Activated CD8-positive, alpha-beta memory T cell treated with anti-CD3 and anti-CD28 coated beads for 1 hour (primary cell): ENCODE measurements at places on chromosomes 3 and 15.

DNA sequence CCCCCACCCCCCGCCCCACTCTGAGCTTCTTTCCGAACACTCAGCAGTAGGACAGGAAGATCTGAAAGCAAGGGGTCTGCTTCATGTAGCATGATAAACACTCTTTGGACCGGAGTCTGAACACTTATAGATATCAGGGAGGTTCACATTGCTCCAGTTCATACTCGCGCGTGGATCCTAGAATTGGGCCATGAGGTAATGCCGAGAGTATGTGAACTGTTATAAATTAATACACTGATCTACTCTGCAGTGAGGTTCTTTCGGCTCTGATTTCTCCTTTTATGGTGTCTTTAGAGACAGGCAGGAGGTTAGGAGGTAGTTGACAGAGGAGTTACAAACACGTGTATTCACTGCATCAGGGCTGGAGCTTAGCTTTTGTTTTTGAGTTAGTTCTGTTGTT is 223.0 kb downstream of the THSD4 start:
- DNase-seq: no peak

DNA sequence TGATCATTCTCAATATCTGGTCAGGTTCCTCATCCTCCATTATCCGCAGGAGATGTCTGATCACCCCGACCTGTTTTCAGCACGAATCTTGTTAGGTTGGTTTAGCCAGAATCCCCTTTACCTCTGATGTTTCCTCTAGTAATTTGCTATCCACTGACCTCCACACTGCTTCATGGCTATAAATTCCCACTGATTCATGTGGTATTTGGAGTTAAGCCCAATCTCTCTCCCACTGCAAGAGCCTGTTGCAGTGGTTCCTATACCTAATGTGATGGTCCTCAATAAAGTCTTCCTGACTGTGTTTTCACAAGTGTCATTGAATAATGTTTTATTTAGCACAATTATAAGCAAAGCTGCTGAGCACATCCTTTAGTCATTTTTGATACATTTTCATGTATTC is 124.8 kb upstream of the CNTN3 start:
- no peak for DNase-seq

DNA sequence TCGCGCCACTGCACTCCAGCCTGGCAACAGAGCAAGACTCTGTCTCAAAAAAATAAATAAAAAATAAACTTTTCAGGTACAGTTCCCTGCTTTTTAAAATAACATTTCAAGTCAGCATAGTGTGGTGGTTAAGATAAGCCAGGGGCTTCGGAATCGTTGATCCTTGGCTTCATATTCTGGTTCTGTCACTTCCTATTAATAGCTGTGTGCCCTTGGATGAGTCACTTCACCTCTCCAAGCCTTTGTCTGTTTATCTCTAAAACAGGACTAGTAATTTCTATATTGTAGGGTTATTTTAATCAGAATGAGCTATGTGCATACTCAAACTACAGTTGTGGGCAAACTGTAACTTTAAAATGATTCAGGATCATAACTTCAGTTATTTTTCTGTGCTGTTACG is 53.8 kb upstream of the SENP5 start:
- no peak for DNase-seq

DNA sequence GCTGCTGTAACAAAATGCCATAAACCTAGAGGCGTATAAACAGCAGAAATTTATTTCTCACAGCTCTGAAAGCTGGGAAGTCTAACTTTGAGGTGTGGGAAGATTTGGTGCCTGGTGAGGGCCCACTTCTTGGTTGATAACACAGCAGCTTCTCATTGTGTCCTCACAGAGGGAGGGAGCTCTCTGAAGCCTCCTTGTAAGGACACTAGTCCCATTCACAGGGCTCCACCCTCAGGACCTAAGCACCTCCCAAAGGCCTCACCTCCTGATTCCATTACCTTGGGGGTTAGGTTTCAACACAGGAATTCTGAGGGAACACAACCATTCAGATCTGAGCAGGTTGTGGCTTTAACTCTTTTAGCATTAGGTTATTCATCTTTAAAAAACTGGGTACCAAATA is 380.3 kb upstream of the ATP10A start:
- no peak for DNase-seq

GRCh38 chr3:128620268-128620691 is 30.3 kb downstream of the RPN1 start:
- DNase-seq: no peak

GRCh38 chr3:39124876-39125840 is 17.7 kb downstream of the TTC21A start:
- no peak for DNase-seq

DNA sequence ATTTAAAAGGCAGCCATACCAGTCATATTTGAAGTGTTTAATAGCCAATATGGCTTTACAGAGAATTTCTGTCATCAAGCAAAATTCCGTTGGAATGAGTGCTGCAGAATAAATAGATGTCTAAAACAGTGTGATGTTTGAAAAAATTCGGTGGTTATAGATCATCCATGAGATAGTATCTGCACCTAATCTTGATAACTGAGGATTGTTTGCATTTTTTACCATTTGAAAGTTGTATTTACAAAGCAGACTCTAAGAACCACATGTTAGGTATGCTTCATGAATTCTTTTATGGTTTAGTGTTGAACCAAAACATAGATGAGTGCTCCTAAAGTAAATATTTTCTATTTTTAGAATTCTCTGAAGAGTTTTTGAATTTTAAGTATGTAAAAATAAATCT is 476.1 kb downstream of the NAALADL2 start:
- no peak for DNase-seq

GRCh38 chr3:38458796-38459498 is 5.3 kb downstream of the ACVR2B start:
- no peak for DNase-seq
